ENCODE measurements at places on chromosomes 2 and 18.
A peak's percentile ranks its signal among the peaks of the same experiment; 100 is the strongest.

GRCh38 chr2:185984670-185985069 lies 246.1 kb downstream of the FSIP2 start:
- no peak for DNase-seq

DNA sequence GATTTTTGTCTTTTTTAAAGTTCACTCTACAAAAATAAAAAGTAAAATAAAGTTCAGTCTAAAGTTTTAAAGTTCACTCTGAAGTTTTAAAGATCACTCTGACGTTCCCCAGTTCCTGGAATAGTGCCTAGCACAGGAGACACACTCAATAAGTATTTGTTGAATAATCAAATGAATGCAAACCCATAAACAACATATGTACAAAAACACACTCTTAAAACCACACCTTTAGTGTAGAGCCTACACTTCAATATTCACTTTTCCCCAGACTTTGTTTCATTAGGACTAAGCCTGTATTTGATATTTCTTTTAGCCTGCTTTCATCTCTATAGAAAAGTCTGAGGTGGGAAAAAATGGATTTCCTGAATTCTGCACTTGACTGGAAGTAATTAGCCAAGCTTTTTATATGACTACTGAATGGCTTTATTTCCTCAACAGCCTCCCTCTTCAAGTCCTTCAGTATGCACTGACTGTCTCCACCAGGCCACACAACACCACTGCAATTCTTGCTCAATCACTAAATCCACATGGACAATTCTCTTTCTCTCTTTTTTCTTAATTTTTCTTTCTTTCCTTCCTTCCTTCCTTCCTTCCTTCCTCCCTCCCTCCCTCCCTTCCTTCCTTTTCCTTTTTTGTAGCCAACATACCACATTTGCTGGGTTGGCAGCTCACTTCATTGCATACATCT lies 104.6 kb downstream of the SS18 start:
- no peak for DNase-seq

DNA sequence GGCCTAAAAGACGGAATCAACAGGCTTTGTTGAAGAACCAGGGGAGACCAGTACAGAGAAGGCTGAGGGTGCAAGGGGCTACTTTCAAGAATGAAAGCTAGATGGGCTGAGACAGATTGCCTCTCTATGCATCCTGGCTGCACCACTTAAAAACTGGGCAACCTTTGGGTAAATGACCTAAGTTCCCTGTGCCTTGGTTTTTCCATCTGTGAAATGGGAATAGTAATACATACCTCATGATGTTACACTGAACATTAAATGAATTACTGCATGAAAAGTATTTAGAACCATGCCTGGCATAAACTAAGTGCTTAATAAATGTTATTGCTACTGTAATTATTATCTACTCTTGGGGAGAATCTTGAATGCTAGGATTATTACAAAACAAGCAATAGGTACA lies 106.5 kb downstream of the PRKCE start:
- DNase-seq, result no peak

GRCh38 chr2:198525211-198525969 lies 721.0 kb downstream of the PLCL1 start:
- DNase-seq, result no peak

- no peak for DNase-seq
These were observed 182.5 kb downstream of the PRKCE start for GRCh38 chr2:45833968-45834344.

DNA sequence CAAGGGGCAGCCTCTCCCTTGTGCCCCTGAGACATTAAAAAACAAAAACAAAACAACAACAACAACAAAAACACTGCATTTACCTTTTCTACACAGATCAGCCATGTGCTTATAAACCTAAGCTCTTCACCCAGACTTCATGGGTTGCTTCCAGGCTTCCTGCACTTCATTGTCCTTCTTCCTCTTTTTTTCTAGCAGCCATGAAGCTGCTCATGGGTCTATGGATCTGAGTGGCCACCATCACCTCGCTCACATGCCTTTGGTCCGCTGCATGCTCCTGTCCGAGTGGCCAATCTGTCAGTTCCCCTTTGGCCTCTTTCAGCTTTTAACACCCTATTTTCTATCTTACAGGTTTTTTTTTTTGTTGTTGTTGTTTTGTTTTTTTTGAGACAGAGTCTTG lies 9.0 kb upstream of the TET3 start:
- no peak for DNase-seq

DNA sequence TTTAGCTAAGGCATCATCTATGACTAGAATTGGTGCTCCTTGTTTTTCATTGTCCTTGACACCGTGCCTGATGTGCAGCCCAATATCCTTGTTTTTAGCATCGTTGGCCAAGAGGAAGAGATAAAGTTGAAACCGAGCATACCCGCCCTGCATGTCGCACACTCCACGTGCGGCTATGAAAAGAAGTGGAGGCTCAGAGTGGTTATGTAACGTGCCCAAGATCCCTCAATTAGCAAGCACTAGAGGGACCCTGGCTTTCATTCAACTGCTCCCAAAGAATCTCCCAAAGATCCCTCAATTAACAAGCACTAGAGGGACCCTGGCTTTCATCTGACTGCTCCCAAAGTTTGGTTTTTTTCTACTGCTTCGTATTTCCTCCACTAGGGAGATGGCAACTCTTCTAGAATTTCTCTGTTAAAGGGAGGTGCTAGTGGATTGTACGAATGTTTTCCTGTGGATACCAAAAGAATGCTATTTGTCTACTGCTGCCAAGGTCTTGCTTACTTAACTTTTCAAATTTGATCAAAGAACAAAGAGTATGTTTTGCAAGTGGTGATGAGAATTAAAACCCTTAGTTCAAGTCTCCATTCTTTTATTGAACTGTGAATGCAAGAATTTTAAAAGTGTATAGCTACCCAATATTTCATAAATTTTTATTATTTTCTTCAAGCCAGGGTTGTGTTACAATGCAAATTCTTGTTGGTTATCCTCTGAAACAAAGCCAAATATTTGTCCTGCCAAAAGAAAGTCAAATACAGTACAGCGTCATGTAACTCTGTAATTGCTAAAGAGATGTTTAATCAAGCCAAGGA lies 92.1 kb downstream of the AOX1 start:
- peak; percentile 82 for DNase-seq

GRCh38 chr2:181781078-181781786 lies 100.9 kb upstream of the NEUROD1 start:
- no peak for DNase-seq

DNA sequence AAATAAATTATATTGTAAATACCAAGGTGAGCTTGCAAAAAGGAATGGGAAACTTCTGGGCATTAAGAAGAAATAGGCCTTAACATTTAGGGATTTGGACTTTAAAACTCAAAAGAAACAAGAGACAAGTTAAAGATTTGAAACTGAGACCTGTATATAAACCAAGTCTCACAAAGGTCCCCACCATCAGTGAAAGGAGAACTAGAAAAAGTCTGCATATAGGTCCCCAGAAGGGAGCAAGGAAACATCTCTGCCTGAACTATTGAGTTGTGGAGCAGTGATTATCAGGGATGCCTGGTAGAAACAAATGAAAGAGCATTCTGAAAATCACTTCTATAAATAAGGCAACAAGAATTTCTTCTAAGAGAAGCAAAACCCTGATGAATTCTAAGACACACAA lies 30.5 kb upstream of the ITGAV start:
- no peak for DNase-seq

GRCh38 chr2:31249009-31249690 lies 15.2 kb downstream of the EHD3 start:
- DNase-seq, result no peak

GRCh38 chr2:120401275-120402066 lies 55.5 kb downstream of the INHBB start:
- no peak for DNase-seq
